Suprapubic skin (tissue), 4 donors: ENCODE measurements at places on chromosomes 6 and 20. TPM values are rescaled to one million over a fixed set of nuclear protein-coding genes. Genes with fewer than 3 reads are reported as not detected.

Gene ATP6V1G2
- 1.4 TPM for total RNA-seq

Gene BPIFB2
- not detected for total RNA-seq

Gene CYP39A1
- total RNA-seq = 20.0 TPM

Gene PPP1R14C
- total RNA-seq = 73.7 TPM

Gene MAP1LC3A
- 42.6 TPM for total RNA-seq

Gene TRIM38
- 14.9 TPM for total RNA-seq

Gene SYCP2
- 1.8 TPM for total RNA-seq

DNA sequence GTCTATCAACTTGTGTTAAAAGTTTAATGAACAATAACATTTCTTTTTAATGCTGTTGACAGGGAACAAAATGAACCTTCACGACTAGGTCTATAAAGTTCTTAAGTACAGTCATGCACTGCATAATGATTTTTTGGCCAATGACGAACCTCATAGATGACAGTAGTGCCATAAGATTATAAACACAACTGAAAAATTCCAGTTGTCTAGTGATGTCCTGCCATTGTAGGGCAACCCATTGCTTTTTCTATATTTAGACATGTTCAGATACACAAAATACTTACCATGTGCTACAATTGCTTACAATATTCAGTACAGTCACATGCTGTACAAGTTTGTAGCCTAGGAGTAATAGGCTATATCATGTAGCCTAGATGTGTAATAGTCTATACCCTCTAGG, 93.6 kb downstream of the SYNE1 start:
- DNase-seq = no peak

DNA sequence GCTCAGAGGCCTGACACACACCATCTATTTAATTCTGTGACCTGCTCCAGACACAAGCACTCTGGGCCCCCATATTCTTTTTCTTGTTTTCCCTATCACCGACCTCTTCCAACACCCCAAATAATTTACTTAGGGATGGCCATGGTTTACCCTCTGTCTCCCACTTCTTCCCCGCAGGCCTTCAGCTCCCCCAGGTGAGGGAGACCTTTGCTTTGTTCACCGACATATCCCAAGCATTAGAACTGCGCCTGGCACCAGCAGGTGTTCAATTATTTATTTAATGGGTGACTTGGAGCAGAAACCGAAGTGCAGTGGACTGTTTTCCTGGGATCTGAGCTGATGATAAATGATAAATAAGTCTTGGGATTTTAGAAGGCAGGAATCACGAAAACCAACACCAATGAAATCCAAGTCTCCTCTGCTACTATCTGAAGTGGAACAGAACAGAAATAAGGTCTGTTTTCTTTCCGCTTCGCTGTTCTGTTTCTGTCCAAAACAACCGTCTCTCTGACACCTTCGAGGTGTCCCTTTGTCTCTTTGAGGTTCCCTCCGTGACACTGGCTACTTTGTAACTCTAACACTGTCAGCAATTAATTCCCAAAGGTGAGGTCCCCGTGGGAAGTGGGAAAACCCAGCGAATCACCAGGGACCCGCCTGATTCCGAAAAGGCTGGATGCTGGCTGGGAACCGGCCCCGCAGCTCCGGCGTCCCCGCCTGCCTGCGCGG, 1.1 kb upstream of the RIN2 start:
- DNase-seq = no peak

DNA sequence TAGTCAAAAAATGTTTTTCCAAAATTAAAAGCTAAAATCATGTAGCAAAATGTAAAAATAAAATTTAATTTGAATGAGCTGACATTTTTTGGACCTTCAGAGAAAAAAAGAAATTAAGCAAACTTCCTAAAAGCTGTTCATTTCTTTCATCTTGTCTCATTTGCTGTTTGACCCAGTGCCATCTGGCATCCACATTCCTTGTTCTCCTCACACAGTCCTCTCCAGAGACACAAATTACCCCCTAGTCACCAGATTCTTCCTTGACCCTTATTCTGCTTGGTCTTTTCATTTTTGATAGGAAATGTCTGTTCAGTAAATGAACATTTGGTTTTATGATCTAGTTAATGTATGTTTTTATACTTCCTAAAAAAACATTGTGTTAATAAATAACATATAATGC, 55.2 kb downstream of the HDDC2 start:
- no peak for DNase-seq

GRCh38 chr20:51473771-51474170, 68.7 kb downstream of the NFATC2 start:
- DNase-seq = no peak

GRCh38 chr20:19074828-19075516, 137.5 kb upstream of the SLC24A3 start:
- DNase-seq = no peak

DNA sequence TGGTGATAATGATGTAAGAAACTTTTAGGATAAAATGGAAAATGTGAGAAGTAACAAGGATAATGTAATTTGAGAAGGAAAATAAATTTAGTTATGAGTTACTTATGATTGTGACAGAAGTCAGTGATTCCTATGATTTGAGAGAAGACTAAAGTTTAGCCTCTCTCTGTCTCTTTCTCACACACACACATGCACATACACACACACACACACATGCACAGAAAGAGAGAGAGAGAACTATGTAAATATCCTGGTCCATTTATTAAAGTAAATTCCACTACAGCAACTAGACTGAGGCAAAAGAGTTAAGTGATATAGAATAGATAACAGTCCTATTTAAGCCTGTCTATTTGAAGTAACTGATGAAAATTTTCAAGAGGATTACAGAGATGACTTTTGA, 375.2 kb downstream of the CD109 start:
- DNase-seq = no peak

GRCh38 chr6:131023834-131024504, 39.1 kb downstream of the EPB41L2 start:
- no peak for DNase-seq

GRCh38 chr20:44036441-44036840, 121.8 kb downstream of the TOX2 start:
- DNase-seq = no peak

GRCh38 chr6:158892266-158892665, 73.1 kb upstream of the EZR start:
- no peak for DNase-seq

- DNase-seq = no peak
These were observed 319.3 kb downstream of the PKHD1 start for GRCh38 chr6:51768087-51768486.

DNA sequence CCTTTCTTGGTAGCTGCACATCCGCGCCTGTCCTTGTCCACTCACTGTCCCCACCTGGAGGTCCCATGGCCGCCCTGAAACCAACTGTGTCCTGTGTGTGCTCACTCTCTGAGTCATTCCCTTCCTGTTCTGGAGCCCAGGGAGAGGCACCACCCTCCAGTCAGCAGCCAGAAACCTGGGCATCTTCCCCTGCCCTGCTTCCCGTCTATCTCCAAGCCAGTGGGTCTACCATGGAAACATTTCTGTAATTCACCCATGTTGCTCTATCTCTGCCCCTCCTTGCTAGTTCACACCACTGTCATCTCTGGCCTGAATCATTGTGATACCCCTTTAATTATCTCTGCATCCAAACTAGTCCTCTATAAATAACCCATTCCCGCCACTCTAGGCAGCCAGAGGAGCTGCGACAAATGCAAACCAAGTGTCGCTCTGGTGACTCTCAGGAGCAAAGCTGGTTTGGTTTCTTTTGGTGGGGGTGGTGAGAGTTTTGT, 28.8 kb upstream of the SYNJ2 start:
- no peak for DNase-seq

DNA sequence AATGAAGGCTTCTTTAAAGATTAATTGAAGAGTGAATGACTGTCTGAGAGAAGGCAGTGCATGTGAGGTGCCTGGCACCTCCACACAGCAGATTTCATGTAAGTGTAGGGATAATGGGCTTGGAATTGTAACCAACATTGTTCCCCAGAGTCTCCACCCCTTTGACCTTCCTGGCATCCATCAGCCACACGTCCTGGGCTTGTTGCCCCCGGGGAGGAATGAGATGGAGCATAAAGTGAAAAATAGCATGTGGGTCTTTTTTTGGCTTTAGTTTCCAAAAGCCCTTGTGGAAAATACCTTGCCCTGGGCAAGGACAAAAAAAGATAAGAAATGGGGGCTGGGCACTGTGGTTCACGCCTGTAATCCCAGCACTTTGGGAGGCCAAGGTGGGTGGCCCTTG, 242.2 kb upstream of the ECI2 start:
- no peak for DNase-seq

- DNase-seq = peak; percentile 83
These were observed 48.2 kb downstream of the MRPL14 start for GRCh38 chr6:44078827-44079671.

DNA sequence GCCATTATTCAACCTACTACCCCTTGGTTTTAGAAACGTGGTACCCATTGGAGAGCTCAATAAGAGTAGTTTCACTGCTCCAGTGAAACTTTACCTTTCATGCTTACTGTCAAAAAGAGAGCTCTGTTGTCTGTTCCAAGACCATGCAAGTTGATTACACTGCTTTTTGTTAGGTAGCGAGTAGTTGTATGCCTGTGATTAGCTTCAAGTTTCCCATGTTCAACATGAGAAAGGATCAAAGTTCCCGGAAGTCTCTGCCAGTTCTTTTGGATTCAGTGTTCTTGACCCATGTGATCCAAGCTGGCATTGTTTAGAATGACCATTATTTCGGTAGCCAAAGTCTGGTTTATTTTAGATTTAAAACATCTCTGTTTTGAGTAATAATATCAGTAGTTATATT, 107.1 kb downstream of the ZFAND3 start:
- no peak for DNase-seq

DNA sequence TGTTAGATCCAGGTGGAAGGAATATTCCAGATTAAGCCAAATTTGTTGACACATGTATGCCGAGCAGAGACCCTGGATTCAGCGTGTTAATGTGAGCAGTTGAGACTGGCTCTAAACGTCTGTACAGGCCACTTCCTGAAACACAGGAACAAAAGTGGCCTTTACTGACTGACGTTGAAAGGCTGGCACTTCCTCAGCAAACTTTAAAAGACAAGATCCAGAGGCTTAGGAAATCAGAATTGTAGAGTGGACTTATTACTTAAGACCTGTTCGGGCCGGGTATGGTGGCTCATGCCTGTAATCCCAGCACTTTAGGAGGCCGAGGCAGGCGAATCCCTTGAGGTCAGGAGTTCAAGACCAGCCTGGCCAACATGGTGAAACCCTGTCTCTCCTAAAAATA, 125.7 kb upstream of the ARID1B start:
- DNase-seq = no peak

- DNase-seq = no peak
These were observed 17.1 kb downstream of the IRF4 start for GRCh38 chr6:408599-409102.

DNA sequence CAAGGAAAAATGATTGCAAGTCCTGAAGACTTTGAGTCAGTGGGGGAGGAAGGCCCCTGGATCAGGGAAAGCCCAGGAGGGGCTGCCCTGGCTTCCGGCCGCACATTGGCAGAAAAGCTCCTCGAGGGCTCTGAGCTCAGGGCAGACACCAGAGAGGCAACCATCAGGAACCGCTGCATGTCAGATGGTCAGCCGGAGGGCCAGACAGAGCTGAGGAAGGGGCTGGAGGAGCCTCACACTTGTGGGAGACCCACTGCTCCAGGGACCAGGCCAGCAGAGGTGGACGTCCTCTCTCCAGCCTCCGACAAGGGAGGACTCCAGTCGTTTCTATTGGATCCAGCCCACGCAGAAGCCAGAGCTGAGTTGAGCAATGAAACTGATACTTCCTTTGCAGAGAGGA, 30.2 kb upstream of the AAR2 start:
- no peak for DNase-seq

- DNase-seq = no peak
These were observed 20.3 kb downstream of the CYB5R4 start for GRCh38 chr6:83879746-83880145.

GRCh38 chr20:40960101-40960500, 68.5 kb upstream of the TOP1 start:
- no peak for DNase-seq

GRCh38 chr6:129609635-129610034, 100.3 kb downstream of the ARHGAP18 start:
- no peak for DNase-seq

DNA sequence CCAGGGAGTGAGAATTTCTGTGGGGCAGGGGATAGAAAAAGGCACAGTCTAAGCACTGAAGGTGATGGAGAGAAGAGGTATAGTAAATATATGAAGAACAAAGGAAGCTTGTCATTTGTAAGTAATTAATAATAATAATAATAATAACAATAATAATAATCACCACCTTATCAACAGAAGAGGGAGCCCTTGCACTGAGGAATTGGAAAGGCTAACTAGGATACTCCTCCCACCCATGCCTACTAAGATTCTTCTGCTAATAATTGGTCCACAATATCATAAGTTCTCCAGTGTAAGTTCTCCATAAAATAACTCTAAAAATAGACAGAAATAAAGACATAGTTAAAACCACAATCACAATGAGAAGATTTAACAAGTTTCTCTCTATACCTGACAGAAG, 912 bp upstream of the OR12D3 start:
- DNase-seq = no peak

DNA sequence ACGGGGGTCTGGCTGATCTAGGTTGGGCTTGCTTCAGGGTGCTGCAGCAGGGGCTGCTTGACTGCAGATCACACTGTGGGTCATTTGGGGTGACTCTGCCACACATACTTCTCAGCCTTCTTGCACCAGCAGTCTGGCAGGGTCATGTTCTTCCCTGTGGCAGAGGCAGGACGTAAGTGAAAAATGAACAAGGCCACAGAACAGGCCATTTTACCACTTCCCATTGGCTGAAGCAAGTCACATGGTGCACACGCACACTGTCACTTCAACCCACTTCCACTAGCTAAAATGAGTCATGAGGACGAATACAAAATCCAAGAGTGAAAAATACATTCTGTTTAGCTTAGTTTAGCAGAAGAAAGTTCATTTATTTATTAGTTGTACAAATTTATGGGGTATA, 168.6 kb upstream of the GGTLC1 start:
- DNase-seq = no peak
